Subcutaneous adipose tissue (tissue), 4 donors: ENCODE measurements at places on chromosomes 13 and 19. TPM values are rescaled to one million over a fixed set of nuclear protein-coding genes. Genes with fewer than 3 reads are reported as not detected.

Gene ZNF230
- 11.0 TPM for total RNA-seq

Gene ANKRD27
- total RNA-seq = 27.3 TPM

Gene ZNF541
- total RNA-seq = not detected

Gene CHERP
- 6.4 TPM for total RNA-seq

Gene TMEM38A
- 1.8 TPM for total RNA-seq

Gene TTYH1
- not detected for total RNA-seq

Gene SHISA7
- total RNA-seq = 0.16 TPM

Gene PSG2
- total RNA-seq = not detected

Gene PODNL1
- total RNA-seq = 1.1 TPM
